HCT116 (cell line): ENCODE measurements at places on chromosomes 16 and 17. TPM values are rescaled to one million over a fixed set of nuclear protein-coding genes. Genes with fewer than 3 reads are reported as not detected.

The PDP2 gene
- 19.9 TPM for total RNA-seq

The KRTAP4-11 gene
- not detected for total RNA-seq

The C1QL1 gene
- 3.5 TPM for total RNA-seq

The WDR45B gene
- total RNA-seq, result 117 TPM

The TAT gene
- 0.91 TPM for total RNA-seq

The PCGF2 gene
- 64.6 TPM for total RNA-seq

GRCh38 chr16:48133455-48134211, 22.2 kb downstream of the ABCC12 start:
- no peak overlapping the region for H3K27ac ChIP-seq
- no peaks in the 10 kb centered on the region for H3K4me1 ChIP-seq
- no peaks in the 10 kb centered on the region for H3K27me3 ChIP-seq

- no peak overlapping the region for H3K4me3 ChIP-seq
- H3K4me1 ChIP-seq, result no peaks in the 10 kb centered on the region
- DNase-seq, result no peak
- peaks cover 64% of the 10 kb centered on the region for H3K36me3 ChIP-seq
Measured at GRCh38 chr17:76398523-76399174, 14.2 kb downstream of the SPHK1 start.

GRCh38 chr16:47519037-47519436, 57.9 kb downstream of the PHKB start:
- no peaks in the 10 kb centered on the region for H3K36me3 ChIP-seq
- H3K27ac ChIP-seq, result no peak overlapping the region
- no peak overlapping the region for H3K4me3 ChIP-seq
- H3K27me3 ChIP-seq, result no peaks in the 10 kb centered on the region
